Endothelial cell of umbilical vein (primary cell): ENCODE measurements at places on chromosomes 12 and 14. TPM values are rescaled to one million over a fixed set of nuclear protein-coding genes. Genes with fewer than 3 reads are reported as not detected.

DNA sequence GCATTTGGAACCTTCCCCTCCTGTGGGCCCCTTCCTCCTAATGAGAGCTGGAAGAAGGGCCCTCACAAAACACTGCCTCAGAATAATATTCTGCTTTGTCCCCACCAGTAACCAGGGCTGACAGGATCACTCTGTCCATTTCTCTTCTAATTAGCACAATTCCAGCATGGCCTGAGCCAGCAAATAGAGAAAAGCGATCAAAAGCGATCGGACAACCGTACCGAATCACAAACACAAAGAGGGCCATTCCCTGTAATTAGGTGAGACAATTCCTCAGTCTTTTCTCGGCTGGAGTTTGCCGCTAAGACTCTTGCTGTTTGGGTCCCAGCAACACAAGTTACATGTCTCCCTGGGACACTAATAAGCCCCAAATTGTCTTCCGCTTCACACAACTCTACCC lies 35.6 kb upstream of the VSX2 start:
- no peaks in the 10 kb centered on the region for H3K4me1 ChIP-seq
- H3K27me3 ChIP-seq: no peaks in the 10 kb centered on the region
- H3K27ac ChIP-seq: no peak overlapping the region

GRCh38 chr14:51024377-51024776 lies 70.5 kb downstream of the TRIM9 start:
- no peak overlapping the region for H3K27ac ChIP-seq
- no peak overlapping the region for H3K4me3 ChIP-seq
- H3K4me1 ChIP-seq: no peaks in the 10 kb centered on the region
- no peak for DNase-seq

Gene SERPINA5
- 0.08 and 0.12 TPM in 2 replicates for polyA plus RNA-seq

DNA sequence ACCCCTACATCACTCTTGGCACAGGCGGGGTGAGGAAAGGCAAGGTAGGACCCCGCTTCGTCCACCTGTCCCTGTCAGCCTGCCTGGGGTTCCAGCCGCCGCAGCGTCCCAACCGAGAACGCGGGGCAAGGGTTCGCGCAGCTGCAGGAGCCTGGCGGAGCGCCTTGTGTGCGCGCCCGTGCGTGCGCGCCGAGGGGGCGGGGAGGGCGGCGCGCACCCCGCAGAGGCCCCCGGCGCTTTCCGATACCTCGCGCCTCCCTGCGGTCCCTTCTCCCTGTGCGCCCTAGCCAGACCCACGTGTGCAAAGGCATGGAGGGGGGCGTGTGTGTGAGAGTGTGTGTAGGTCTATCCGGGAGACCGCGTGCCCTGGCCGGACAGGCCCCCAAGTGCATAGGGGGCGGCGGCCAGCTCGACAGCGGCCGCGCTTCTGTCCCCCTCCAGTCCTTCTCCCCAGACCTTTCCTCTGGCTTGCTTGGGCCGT lies 122.4 kb downstream of the TSPAN9 start:
- peaks cover 10% of the 10 kb centered on the region for H3K4me1 ChIP-seq
- no peak for DNase-seq
- H3K27me3 ChIP-seq: peaks cover 2% of the 10 kb centered on the region
- H3K4me3 ChIP-seq: peak overlapping the region; percentile 19
- H3K36me3 ChIP-seq: no peaks in the 10 kb centered on the region
- H3K27ac ChIP-seq: no peak overlapping the region

DNA sequence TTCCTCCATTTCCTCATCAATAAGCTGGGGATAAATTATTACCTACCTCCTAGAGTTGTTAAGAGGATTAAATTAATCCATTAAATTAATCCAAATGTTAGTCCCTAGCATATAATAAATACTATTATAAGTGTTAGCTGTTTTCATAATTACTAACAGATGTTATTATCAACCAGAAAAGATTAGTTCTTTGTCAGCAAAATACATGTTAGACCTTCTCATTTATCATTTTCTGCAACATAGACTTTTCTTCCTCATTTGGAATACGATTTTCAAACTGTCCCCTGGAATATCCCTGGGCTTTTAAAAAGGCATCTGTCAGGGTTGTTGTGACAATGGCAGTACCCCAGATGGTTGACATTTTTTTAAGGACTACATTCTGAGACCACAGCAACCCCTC lies 133.1 kb downstream of the ANO6 start:
- H3K4me1 ChIP-seq: peaks cover 13% of the 10 kb centered on the region
- H3K36me3 ChIP-seq: peaks cover 5% of the 10 kb centered on the region
- no peak overlapping the region for H3K27ac ChIP-seq
- H3K27me3 ChIP-seq: no peaks in the 10 kb centered on the region
- no peak overlapping the region for H3K4me3 ChIP-seq

DNA sequence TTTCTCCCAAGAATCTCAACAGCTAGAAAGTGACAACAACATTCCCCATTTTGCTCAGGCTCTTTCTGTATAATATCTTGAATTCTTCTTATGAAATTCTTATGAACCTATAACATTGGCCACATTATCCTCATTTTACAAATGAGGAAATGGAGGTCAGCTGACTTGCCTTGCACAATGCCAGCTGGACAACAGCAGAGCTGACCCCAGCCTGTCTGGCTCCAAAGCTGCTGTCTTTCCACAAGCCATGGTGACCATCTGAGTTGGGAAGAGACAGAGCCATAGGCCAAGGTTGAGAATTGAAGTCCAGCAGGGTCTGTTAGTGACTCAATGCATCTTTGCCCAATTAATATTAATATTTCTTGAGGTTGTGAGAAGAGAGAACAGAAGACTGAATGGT lies 87.3 kb downstream of the KSR2 start:
- peaks cover 4% of the 10 kb centered on the region for H3K27me3 ChIP-seq
- H3K4me1 ChIP-seq: no peaks in the 10 kb centered on the region
- H3K27ac ChIP-seq: no peak overlapping the region
- DNase-seq: no peak

DNA sequence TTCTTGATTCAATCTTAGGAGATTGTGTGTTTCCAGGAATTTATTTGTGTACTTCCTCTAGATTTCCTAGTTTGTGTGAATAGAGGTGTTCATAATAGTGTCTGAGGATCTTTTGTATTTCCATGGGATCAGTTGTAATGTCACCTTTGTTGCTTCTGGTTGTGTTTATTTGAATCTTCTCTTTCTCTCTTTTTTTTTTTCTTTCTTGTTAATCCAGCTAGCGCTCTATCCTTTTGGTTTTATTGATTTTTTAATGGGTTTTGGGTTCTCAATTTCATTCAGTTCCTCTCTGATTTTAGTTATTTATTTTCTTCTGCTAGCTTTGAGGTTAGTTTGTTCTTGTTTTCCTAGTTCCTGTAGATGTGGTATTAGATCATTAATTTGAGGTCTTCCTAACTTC lies 242.5 kb downstream of the SEC23A start:
- H3K27me3 ChIP-seq: no peaks in the 10 kb centered on the region
- no peaks in the 10 kb centered on the region for H3K4me1 ChIP-seq
- DNase-seq: no peak
- no peak overlapping the region for H3K27ac ChIP-seq
- H3K36me3 ChIP-seq: no peaks in the 10 kb centered on the region

DNA sequence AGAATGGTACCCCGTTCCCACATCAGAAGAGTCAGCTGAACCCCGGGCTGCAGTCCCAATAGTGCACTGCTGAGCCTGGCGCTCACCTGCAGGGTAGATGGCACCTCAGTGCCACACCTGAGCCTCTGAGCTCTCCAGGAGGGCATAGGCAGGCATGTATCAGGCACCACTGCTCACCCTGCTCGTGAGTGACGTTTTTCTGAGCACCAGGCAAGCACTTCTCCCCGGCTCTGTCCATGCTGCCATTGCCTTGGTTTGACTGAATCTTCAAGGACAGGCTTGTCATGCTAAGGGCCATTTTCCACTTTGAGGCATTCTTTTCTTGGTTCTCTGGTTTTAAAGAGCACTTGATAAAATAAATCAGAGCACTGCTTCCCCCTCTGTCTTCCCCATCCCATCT lies 161.6 kb upstream of the PRMT8 start:
- DNase-seq: no peak
- H3K4me3 ChIP-seq: no peak overlapping the region
- no peaks in the 10 kb centered on the region for H3K4me1 ChIP-seq
- H3K27ac ChIP-seq: no peak overlapping the region
- H3K27me3 ChIP-seq: peaks cover 2% of the 10 kb centered on the region
- H3K36me3 ChIP-seq: no peaks in the 10 kb centered on the region

GRCh38 chr14:38866461-38866860 lies 236.6 kb downstream of the SEC23A start:
- H3K27me3 ChIP-seq: no peaks in the 10 kb centered on the region
- no peak overlapping the region for H3K27ac ChIP-seq

DNA sequence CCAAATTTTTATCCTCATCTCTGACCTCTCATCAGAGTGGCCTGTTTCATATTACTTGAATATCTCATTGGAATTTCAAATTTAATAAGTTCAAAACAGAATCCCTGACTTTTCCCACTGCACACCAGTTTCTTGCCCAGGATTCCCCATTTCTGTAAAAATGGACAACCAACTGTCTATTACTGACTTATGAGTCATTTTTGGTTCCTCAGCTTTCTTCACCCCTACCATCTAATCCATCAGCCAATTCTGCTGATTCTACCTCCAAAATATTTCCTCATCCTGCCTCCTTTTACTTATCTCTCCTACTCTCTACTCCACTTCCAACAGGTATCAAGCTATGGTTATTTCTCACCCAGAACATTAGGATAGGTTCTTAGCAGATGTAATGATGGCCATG lies 44.2 kb downstream of the TMX1 start:
- no peak overlapping the region for H3K4me3 ChIP-seq
- H3K36me3 ChIP-seq: no peaks in the 10 kb centered on the region
- no peak for DNase-seq
- no peaks in the 10 kb centered on the region for H3K27me3 ChIP-seq
- no peak overlapping the region for H3K27ac ChIP-seq

Gene SOX5
- polyA plus RNA-seq: 0.24 and 0.63 TPM in 2 replicates

GRCh38 chr12:94282675-94283074 lies 134.3 kb downstream of the PLXNC1 start:
- H3K27me3 ChIP-seq: peaks cover 6% of the 10 kb centered on the region
- H3K36me3 ChIP-seq: no peaks in the 10 kb centered on the region
- H3K4me3 ChIP-seq: no peak overlapping the region
- peaks cover 11% of the 10 kb centered on the region for H3K4me1 ChIP-seq
- DNase-seq: peak; percentile 18

Gene CNTN1
- polyA plus RNA-seq: 0.02 TPM in 1 of 2 replicates, not detected in the other

- DNase-seq: no peak
- H3K4me1 ChIP-seq: peaks cover 6% of the 10 kb centered on the region
- H3K27me3 ChIP-seq: no peaks in the 10 kb centered on the region
- no peak overlapping the region for H3K27ac ChIP-seq
- no peak overlapping the region for H3K4me3 ChIP-seq
Observed at GRCh38 chr12:121288986-121289385, 7.5 kb downstream of the CAMKK2 start.

DNA sequence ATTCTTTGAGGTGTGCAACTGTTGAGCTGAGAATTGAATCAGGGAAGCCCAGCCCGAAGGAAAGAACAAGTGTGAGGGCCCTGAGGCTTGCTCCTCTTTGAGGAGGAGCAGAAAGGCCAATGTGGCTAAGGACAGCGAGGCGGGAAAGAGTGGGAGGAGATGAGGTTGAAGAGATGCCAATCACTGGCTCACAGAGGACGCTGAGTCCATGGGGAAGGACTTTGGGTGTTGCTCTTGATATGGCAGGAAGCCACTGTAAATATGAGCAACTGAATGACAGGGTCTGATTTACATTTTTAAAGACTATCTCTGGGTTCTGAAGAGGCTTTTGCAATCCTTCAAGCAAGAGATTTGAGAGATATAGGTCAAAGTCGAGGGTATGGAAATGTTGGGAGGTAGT lies 3.3 kb upstream of the APPL2 start:
- no peaks in the 10 kb centered on the region for H3K27me3 ChIP-seq
- peaks cover 15% of the 10 kb centered on the region for H3K4me1 ChIP-seq
- no peak overlapping the region for H3K4me3 ChIP-seq
- H3K27ac ChIP-seq: no peak overlapping the region
- no peaks in the 10 kb centered on the region for H3K36me3 ChIP-seq

DNA sequence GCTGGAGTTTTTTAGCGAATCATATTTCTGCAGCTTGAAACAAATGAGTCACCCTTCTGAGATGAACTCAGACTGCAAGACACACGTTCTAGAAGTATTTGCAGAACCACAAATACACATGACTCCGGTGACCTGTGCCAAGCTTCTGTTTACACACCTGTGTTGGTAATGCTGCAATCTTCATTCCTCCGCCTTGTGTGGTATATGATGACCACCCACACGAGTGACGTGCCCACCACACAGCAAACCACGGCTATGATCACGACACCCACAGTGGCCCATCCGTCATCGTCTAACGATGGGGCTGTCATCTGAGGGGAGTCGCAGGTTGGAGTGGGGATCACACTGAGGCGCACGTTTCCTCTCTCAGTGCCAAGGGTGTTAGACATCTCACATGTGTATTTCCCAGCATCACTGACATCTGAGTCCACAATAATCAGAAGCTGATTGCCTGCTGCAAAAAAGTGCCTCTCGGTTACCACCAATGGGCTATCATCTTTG lies 43.0 kb downstream of the LRIG3 start:
- H3K4me3 ChIP-seq: no peak overlapping the region
- peaks cover 62% of the 10 kb centered on the region for H3K36me3 ChIP-seq
- no peak for DNase-seq
- H3K27ac ChIP-seq: no peak overlapping the region
- no peaks in the 10 kb centered on the region for H3K27me3 ChIP-seq

GRCh38 chr14:67487937-67488893 lies at the start of gene TMEM229B:
Gene TMEM229B (minus strand): TSS chr14:67488721. CDS start chr14:67473923, 14,798 bp downstream.
- no peaks in the 10 kb centered on the region for H3K36me3 ChIP-seq
- no peak for DNase-seq
- no peak within 1 kb of the TSS for H3K4me3 ChIP-seq
- H3K4me1 ChIP-seq: no peaks in the 10 kb centered on the region

Gene AICDA
- polyA plus RNA-seq: not detected in 2 replicates

Gene KCNMB4
- polyA plus RNA-seq: 2.0 and 2.4 TPM in 2 replicates

GRCh38 chr12:91432089-91432488 lies 249.5 kb upstream of the DCN start:
- peak overlapping the region; percentile 12 for H3K27ac ChIP-seq
- no peak overlapping the region for H3K4me3 ChIP-seq
- no peaks in the 10 kb centered on the region for H3K36me3 ChIP-seq
- DNase-seq: peak; percentile 88

GRCh38 chr14:69331206-69331605 lies 66.9 kb downstream of the ERH start:
- DNase-seq: no peak
- H3K27me3 ChIP-seq: peaks cover 14% of the 10 kb centered on the region
- no peaks in the 10 kb centered on the region for H3K4me1 ChIP-seq
- no peaks in the 10 kb centered on the region for H3K36me3 ChIP-seq
- no peak overlapping the region for H3K4me3 ChIP-seq
- no peak overlapping the region for H3K27ac ChIP-seq

DNA sequence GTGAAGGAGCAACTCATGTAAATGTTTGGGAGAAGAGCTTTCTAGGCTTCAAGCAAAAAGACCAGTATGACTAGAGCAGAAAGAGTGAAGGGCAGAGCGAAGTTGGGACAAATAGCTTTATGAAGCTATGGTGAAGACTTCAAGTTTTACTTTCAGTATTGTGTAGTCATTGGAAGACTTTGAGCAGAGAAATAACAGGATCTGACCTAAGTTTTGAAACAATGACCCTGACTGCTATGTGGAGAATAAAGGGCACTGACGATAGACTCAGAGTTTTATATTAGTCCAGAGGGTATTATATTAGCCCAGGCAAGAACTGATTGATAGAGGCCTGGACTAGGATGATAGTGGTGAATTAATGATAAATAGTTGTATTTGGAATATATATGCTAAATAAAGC lies 187.3 kb downstream of the KTN1 start:
- no peak overlapping the region for H3K27ac ChIP-seq
- no peaks in the 10 kb centered on the region for H3K4me1 ChIP-seq
- H3K36me3 ChIP-seq: no peaks in the 10 kb centered on the region
- H3K4me3 ChIP-seq: no peak overlapping the region
- peak; percentile 63 for DNase-seq

GRCh38 chr12:5807090-5807414 lies 138.0 kb downstream of the ANO2 start:
- peaks cover 6% of the 10 kb centered on the region for H3K36me3 ChIP-seq
- no peak for DNase-seq
- H3K27me3 ChIP-seq: no peaks in the 10 kb centered on the region
- no peak overlapping the region for H3K27ac ChIP-seq
